DMS153 (cell line): ENCODE measurements at places on chromosomes 3 and 15.

- DNase-seq = no peak
Observed at GRCh38 chr3:99498550-99499234, 139.7 kb upstream of the COL8A1 start.

GRCh38 chr3:161640181-161640580 is 143.6 kb downstream of the OTOL1 start:
- DNase-seq = no peak

GRCh38 chr3:52221141-52221562 is 4.3 kb downstream of the TLR9 start:
- DNase-seq = no peak

DNA sequence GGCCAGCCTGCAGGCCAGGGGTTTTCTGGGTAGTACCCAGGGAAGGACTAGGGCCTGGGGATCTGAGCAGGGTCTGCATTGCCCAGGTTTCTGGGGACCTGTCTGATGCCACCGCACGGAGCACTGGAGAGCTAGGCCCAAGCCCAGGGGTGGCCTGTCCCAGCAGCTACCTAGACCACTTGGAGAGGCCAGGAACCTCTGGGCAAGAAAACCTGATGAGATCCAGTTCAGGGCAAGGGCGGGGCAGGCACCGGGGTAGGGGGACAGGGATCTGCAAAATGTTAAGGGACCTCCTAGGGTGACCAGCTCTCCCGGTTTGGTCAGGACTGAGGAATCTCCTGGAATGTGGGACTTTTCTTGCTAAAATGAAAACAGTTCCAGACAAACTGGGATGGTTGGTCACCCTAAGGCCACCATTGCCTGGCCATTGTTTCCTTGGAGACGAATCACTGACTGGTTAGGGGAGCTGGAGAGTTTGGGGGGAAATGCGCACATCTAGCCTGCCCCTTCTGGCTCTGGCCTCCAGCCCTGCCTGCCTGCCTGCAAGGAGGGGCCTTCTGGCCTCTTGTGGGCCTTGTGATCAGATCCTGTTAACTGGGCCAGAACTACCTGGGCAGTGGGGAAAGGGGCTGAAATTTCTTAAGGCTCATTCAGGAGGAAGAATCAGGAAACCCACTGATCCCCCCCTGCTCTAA is 117.4 kb upstream of the TLE3 start:
- DNase-seq = no peak

- no peak for DNase-seq
Observed at GRCh38 chr15:45331972-45332371, 46.4 kb downstream of the GATM start.

DNA sequence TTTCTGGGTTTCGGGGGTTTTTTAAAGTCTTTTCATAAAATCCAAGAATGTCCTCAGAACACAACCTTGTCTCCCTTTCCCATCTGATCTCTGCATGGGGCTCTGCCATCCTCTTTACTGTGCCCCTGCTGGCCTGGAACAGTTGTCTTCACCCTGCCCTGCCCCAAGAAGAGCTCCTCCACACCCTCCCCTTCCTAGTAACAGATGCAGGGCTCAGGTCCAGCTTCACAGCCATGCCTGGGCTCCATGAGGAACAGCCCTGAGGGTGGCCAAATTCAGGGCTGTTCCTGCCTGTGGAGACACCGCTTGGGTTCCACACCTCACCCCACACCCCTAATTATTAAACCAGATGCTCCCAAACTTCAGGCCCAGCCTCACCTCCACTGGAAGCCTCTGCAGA is 12.9 kb upstream of the ULK3 start:
- DNase-seq = no peak

GRCh38 chr15:60520825-60521368 is 42.0 kb upstream of the ICE2 start:
- DNase-seq = peak; percentile 13

DNA sequence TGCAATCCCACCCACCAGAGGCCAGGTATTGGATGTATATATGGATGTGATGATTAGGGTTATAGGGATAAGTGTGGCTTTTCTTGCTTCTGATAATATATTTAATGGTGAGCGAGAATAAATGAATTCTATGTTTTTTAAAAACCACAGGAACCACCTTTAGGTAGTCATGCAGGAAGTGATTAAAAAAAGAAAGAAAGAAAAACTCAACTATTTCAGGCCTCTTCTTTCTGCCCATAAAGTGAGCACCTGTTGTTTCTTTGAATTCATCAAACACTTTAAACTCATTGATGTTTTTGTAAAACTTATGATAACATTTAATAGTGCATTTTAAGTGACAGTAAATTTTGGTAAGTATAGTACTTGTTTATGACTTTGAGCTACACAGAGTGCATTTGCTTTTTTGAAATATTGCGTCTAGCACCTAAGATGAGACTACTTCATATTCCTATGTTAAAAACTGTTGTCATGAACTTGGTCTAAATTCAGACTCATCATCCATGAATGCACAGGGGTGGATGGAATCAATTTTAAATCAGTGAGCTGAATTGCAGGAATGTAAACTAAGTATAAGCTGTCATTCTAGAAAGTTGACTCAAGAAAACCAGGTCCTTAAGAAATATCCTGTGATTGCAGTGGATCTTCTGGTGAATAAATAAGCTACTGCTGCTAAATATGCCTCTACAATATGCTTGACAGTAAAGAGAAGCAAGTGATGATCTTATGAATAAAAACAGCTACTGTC is 764.4 kb upstream of the NECTIN3 start:
- DNase-seq = no peak
